Aorta (tissue), 5 donors: ENCODE measurements at places on chromosomes 11 and 22. TPM values are rescaled to one million over a fixed set of nuclear protein-coding genes. Genes with fewer than 3 reads are reported as not detected.
A peak's percentile ranks its signal among the peaks of the same experiment; 100 is the strongest.

GRCh38 chr11:110076371-110076965 lies 16.7 kb upstream of the ZC3H12C start:
- no peak for DNase-seq
- no peak overlapping the region for H3K4me3 ChIP-seq
- H3K27ac ChIP-seq: no peak overlapping the region
- H3K4me1 ChIP-seq: no peaks in the 10 kb centered on the region
- no peaks in the 10 kb centered on the region for H3K36me3 ChIP-seq

GRCh38 chr22:46758867-46759290 lies 3.6 kb upstream of the TBC1D22A start:
- H3K4me3 ChIP-seq: no peak overlapping the region
- no peak overlapping the region for H3K27ac ChIP-seq
- H3K36me3 ChIP-seq: no peaks in the 10 kb centered on the region
- H3K4me1 ChIP-seq: no peaks in the 10 kb centered on the region
- DNase-seq: peak; percentile 73

- DNase-seq: no peak
- no peak overlapping the region for H3K27ac ChIP-seq
- no peaks in the 10 kb centered on the region for H3K36me3 ChIP-seq
- no peaks in the 10 kb centered on the region for H3K4me1 ChIP-seq
- H3K4me3 ChIP-seq: no peak overlapping the region
Observed at GRCh38 chr11:117610045-117610444, 187.0 kb downstream of the DSCAML1 start.

DNA sequence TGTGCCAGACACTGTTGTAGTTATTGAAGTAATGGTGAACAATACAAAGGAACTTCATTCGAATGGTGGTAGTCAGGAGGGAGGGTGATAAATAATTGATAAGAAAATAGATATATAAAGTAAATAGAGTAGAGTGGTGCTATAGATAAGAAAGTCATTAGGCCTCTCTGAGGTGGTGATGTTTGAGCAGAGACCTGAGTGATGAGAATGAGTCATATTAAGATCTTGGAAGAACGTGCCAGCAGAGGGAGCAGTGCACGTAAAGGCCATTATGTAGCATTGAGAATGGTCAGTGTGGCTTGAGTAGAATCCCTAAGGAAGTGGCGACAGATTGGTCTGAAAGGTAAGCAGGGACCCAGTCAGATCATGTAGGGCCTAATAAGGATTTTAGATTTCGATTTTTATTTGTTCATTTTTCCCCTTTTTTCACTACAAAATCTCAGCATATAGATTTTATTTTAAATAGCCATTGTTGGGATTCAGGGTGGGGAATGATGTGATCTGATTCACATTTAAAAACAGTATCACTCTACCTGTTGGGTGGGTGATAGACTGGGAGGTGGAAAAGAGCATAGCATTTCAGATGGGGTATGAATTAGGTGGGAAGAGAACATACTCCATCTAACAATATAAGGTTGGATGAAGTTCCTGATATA lies 44.7 kb downstream of the CCDC90B start:
- no peaks in the 10 kb centered on the region for H3K4me1 ChIP-seq
- H3K27ac ChIP-seq: no peak overlapping the region
- no peak overlapping the region for H3K4me3 ChIP-seq
- peaks cover 2% of the 10 kb centered on the region for H3K36me3 ChIP-seq

GRCh38 chr22:49569286-49570031 lies 258.2 kb downstream of the BRD1 start:
- no peak overlapping the region for H3K4me3 ChIP-seq
- H3K4me1 ChIP-seq: no peaks in the 10 kb centered on the region
- peak; percentile 57 for DNase-seq
- H3K36me3 ChIP-seq: no peaks in the 10 kb centered on the region
- H3K27ac ChIP-seq: no peak overlapping the region

DNA sequence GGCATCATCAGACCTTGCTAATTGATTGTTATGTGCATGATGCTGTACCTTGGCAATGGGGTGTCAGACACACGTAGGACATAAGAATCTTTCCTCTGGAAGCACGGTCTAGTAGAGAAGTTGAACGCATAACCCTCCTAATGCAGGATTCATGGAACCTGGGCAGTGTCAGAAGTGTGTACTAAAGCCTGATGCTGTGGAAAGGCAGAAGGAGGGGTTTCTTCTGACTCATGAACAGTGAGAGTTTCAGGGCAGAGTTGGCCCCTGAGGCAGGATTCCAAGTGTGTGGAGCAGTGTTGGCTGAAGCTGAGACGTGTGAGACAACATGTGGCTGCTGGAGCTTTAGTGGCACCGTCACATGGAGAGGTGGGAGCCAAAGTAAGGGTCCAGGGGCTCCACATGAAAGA lies 3.5 kb downstream of the PANX1 start:
- H3K4me1 ChIP-seq: peaks cover 6% of the 10 kb centered on the region
- DNase-seq: peak; percentile 87
- no peak overlapping the region for H3K4me3 ChIP-seq
- H3K27ac ChIP-seq: peak overlapping the region; percentile 56
- H3K27me3 ChIP-seq: no peaks in the 10 kb centered on the region

The CERK gene
- 38.1 TPM for total RNA-seq
